ENCODE measurements at places on chromosomes 12 and 14.

- DNase-seq = peak; percentile 50
Measured at GRCh38 chr14:50656776-50657175, 11.3 kb downstream of the SAV1 start.

GRCh38 chr14:42323426-42323825 is 716.8 kb downstream of the LRFN5 start:
- DNase-seq = no peak

DNA sequence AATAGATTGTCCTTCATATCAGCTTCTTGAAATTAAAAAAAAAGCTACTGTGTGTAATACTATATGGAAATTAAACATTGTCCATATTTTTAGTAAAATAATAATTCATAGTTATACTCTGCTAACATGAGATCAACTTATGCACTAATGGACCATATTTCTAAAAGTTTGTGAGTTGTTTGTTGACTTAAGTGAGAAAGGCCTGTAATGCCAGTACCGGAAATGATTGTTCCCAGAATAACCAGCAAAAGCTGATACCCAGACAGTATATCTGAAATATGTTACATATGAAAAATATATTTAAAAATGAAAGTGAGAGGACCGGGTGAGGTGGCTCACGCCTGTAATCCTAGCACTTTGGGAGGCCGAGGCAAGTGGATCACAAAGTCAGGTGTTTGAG is 35.9 kb downstream of the WNK1 start:
- no peak for DNase-seq

DNA sequence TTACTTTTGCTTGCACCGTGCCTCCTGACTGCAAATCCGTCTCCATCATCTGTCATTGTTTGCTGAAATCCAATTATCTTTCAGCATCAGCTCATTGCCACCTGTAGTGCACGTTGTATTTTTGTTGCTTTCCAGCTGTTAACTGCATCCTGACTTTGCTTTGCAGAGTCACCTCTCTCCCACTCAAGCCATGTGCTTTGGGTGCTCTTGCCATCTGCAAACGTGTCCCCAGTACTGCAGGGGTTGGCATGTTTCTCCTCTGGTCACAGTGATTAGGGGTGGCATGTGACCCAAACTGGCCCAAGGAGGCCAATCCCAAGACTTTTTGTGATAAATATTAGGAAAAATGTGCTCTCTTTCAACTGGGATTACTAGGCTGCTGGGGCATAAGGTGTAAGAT is 10.5 kb upstream of the TMED2 start:
- no peak for DNase-seq

GRCh38 chr14:99600232-99600888 is 3.6 kb downstream of the CCDC85C start:
- DNase-seq = no peak

DNA sequence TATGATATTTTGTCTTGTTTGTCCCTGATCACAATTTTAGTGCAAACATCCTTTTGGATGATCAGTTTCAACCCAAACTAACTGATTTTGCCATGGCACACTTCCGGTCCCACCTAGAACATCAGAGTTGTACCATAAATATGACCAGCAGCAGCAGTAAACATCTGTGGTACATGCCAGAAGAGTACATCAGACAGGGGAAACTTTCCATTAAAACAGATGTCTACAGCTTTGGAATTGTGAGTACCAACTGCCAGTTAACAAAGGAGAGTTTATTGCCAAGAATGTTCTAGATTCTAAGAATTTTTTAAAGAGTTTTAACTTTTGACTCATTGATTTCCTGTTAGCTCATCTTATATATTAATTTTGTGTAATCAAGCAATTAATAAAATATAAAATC is 55.4 kb downstream of the IRAK3 start:
- peak; percentile 17 for DNase-seq

- no peak for DNase-seq
Measured at GRCh38 chr12:92079054-92079385, 66.6 kb downstream of the BTG1 start.

DNA sequence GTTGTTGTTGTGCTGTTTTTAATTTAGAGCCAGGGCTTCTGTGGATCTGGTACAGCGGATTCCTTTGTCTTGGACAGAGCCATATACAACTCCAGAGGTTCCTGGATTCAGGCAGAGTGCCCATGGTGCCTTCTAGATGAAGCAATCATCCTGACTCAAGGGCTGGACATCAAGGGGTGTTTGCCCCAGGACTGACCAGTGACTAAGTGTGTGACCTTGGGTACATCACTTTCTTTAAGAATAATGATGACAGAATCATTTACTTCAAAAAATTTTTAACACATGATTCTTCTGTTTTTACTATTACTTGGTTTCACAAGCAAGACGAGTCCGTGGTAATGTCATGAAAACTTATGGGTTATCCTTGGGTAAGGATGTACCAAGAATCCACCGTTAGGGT is 397.3 kb downstream of the ZFP36L1 start:
- DNase-seq = peak; percentile 91

- no peak for DNase-seq
Measured at GRCh38 chr14:88276923-88277596, 46.0 kb downstream of the KCNK10 start.

DNA sequence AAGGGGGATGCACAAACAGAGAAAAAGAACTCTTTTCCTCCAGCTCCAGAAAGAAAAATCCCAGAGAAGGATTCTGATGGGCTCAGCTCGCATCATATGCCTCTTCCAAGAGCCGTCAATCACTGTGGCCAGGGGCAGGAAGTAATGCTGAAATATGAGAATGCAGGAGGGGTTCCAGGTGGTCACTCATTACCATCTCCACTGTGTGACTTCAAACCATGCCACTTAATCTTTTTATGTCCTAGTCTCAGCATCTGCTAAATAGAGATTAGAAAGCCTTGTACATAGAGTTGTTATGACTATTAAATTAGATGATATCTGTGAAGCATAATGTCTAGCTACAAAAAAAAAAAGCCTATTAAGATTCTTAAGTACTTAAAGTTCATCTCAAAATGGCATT is 65.6 kb upstream of the FICD start:
- DNase-seq = no peak

DNA sequence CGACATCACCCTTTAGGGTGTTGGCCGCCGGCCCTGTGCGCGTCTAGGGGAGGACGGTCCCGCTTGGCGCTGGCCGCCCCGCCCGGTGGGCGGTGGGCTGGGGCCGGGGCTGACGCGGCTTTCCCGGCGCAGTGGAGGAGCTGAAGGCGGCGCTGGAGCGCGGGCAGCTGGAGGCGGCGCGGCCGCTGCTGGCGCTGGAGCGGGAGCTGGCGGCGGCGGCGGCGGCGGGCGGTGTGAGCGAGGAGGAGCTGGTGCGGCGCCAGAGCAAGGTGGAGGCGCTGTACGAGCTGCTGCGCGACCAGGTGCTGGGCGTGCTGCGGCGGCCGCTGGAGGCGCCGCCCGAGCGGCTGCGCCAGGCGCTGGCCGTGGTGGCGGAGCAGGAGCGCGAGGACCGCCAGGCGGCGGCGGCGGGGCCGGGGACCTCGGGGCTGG is 3.6 kb downstream of the TNFAIP2 start:
- no peak for DNase-seq

DNA sequence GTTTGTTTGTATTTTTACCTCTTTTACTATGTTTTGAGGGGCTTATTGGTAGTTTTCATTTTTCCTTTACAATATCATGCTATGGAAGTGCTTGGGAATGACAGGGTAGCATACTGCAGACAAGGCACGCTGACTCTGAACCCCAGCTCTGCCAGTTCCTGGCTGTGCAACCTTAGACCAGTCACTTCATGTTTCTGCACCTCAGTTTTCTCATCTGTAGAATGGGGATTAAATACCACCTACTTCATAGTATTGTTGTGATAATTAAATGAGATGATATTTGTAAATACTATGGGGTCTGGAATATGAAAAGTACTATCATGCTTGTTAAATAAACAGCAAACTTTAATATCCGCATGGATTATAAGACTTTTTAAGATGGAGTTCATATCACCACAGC is 35.4 kb downstream of the SRRM4 start:
- no peak for DNase-seq

- DNase-seq = no peak
Measured at GRCh38 chr12:116884871-116885270, 3.6 kb upstream of the HRK start.

GRCh38 chr14:54137614-54137961 is 181.0 kb upstream of the BMP4 start:
- DNase-seq = no peak

DNA sequence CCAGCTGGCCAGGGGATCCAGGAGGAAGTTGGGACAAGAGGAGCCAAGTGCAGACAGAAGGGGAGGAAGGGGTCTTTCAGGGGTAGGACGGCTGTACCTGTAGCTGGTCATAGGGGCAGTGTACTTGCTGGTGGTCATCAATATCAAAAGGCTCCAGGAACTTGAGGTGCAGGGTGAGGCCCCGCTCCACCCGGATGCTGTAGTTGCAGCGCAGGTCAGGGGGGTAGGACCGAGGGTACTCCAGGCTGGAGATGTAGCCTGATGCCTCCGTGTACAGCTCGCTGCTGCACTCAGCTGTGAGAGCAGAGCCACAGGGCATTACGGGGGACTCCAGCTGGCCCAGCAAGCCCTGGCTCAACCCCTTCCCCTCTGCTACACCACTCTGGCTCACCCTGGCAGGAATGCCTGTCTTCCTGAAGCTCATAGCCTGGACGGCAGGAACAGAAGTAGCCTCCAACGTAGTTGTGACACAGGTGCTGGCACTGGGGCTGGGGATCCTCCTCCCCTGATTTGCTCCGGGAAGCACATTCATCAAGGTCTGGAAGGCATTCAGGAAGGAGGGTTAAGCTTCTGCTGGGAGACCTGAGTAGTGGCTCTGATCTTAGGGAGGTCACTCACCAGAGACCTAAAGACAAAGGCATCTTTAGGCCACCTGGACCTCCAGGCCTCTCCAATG is 2.9 kb downstream of the C1R start:
- no peak for DNase-seq

DNA sequence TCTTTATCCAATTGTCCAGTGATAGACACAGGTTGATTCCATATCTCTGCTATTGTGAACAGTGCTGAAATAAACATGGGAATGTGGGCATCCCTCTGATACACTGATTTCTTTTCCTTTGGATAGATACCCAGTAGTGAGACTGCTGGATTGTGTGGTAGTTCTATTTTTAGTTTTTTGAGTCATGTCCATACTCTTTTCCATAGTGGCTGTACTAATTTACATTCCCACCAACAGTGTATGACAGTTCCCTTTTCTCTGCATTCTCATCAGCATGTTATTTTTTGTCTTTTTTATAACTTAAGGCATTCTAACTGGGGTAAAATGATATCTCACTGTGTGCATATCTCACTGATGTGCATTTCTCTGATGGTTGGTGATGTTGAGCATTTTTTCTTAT is 24.8 kb upstream of the VASH1 start:
- no peak for DNase-seq

DNA sequence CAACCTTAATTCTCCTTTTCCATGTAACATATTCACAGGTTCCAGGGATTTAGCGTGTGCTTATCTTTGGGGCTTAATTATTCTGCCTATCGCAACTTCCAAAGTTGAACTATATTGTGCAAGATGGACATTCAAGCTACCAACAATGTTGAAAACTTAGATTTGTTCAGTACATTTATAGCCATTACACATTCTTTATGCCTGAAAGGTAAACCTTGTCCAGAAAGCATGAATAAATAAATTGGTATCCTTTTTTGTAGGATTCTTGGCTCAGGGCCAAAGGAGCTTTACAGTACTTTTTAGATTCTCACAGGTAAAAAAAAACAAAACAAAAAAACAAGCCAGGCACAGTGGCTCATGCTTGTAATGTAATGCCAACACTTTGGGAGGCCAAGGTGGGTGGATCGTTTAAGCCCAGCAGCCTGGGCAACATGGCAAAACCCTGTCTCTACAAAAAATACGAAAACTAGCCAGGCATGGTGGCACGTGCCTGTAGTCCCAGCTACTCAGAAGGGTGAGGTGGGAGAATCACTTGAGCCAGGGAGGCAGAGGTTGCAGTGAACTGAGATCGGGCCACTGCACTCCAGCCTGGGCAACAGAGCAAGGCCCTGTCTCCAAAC is 3.3 kb downstream of the C12orf56 start:
- peak; percentile 24 for DNase-seq

- no peak for DNase-seq
Measured at GRCh38 chr14:86414146-86414545, 884.2 kb downstream of the FLRT2 start.

GRCh38 chr12:130608132-130608531 is 108.0 kb downstream of the RIMBP2 start:
- no peak for DNase-seq

DNA sequence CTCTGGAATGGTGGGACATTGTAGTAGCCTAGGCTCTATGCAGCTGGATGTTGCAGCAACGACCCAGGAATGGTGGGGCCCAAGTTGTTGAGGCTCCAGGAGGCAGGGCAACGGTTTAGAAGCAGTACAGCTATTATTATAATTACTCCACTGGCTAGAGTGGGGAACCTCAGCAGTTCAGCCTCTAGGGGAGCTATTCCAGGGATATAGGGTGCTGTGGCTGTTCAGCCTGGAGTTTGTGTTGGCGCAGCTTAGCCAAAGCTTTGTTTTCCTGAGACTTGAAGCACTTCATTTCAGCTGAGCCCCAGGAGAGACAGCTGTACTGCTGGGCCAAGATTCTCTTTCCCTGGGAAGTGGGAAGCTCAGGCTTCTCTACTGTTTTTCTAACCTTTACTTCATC is 1023.0 kb upstream of the ATXN7L3B start:
- no peak for DNase-seq

- no peak for DNase-seq
Measured at GRCh38 chr14:35416108-35416750, 11.7 kb upstream of the NFKBIA start.

- no peak for DNase-seq
Measured at GRCh38 chr12:11433664-11434063, 38.3 kb upstream of the PRB2 start.

GRCh38 chr14:93734086-93734822 is 54.0 kb downstream of the PRIMA1 start:
- DNase-seq = no peak

DNA sequence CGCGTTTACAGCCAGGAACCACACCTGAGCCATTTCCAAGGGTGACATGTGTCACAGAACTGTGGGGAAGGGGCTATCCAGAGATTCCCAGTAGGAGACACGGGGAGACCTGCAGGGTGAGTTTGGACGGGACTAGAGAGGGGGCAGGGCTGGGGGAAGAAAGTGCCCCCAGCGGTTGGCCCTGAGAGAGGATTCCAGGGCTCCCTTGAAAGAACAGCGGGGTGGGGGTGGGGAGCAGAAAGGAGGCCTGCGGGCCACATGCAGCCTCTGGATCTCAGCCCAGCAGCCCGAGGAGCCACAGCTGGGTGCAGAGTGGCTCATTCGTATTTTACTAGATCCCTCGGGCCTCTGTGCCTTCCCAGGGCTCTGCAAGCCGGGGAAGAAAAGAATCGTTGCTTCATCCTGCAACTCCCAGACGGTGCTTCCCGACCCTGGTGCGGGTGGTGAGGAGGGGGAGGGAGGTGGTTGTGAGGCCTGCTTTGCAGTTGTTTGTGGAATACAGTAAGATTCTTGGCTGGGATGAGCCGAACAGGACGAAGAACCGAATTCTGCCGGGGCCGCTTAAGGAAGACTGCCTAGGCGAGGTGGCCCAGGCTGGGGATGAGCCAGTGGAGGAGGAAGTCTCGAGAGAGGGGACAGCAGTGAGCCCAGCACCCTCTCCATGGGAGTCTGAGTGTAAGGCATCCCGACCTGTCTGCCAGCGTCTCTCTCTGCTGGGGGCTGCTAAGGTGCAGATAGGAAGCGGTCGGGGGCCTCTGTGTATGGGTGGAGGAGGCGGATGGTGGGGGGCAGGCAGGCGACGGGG is 36.1 kb upstream of the ANKRD9 start:
- peak; percentile 65 for DNase-seq

- no peak for DNase-seq
Measured at GRCh38 chr12:92025462-92026207, 120.0 kb downstream of the BTG1 start.

GRCh38 chr14:106209755-106210154 is 683.4 kb downstream of the TMEM121 start:
- no peak for DNase-seq
